Dermis blood vessel endothelial cell (primary cell): ENCODE measurements at places on chromosomes 4 and X. TPM values are rescaled to one million over a fixed set of nuclear protein-coding genes. Genes with fewer than 3 reads are reported as not detected.

DNA sequence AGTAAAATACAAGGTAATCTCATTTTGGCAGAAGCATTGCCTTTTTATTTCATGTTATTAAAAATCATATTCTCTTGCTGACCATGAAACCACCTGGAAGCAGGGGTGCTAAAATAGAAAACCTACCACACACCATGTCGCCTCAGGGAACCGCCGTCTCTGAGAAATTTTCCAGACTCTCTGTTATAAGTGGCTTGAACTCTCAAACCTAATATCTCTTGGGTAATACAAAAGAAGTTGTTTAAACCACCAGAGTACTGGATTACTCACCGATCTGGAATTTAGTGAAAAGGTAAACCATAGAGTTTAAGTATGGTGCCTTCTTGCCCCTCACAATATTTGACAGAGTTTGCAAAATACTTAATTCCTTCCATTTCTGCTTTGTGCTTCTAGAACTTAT lies 27.7 kb downstream of the ENPP6 start:
- no peak for DNase-seq

GRCh38 chr4:8851321-8852117 lies 20.1 kb downstream of the HMX1 start:
- DNase-seq, result no peak

DNA sequence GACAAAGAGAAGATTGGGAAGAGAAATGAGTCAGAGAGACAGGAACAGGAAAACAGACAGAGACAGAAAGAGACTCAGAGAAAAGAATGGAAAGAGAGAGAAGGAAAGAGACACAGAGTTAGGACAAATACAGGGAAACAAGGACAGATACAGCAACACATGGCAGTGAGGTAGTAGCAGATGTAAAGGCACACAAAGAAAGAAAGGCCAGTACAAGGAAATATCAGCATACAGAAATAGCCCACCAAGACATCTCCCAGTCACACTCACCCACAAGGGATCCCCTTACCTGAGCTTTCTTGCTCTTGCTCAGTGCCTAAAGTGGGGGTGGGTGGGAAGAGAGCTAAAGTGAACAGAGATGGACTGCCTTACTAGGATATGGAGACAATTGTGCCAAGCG lies 4.2 kb downstream of the GRIPAP1 start:
- no peak for DNase-seq

GRCh38 chr4:6230827-6231662 lies 30.7 kb upstream of the JAKMIP1 start:
- DNase-seq, result no peak

DNA sequence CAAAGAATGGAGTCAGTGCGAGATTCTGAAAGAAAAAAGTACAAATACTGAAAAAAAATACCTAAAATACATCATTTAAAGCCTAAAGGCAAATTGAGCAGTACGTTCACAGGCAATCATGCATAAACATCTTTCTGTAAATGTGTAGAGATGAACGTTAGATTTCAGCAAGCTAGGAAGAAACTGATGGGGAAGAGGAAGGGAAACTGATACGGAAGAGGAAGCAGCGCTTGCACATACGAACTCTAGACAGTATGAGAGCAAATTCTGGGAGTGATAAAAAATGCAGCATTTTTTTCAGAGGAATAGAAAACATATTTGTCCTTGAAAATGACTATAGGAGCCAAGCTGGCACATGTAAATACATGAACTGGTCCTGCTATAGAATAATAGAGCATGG lies 9.4 kb downstream of the ANKRD50 start:
- no peak for DNase-seq

DNA sequence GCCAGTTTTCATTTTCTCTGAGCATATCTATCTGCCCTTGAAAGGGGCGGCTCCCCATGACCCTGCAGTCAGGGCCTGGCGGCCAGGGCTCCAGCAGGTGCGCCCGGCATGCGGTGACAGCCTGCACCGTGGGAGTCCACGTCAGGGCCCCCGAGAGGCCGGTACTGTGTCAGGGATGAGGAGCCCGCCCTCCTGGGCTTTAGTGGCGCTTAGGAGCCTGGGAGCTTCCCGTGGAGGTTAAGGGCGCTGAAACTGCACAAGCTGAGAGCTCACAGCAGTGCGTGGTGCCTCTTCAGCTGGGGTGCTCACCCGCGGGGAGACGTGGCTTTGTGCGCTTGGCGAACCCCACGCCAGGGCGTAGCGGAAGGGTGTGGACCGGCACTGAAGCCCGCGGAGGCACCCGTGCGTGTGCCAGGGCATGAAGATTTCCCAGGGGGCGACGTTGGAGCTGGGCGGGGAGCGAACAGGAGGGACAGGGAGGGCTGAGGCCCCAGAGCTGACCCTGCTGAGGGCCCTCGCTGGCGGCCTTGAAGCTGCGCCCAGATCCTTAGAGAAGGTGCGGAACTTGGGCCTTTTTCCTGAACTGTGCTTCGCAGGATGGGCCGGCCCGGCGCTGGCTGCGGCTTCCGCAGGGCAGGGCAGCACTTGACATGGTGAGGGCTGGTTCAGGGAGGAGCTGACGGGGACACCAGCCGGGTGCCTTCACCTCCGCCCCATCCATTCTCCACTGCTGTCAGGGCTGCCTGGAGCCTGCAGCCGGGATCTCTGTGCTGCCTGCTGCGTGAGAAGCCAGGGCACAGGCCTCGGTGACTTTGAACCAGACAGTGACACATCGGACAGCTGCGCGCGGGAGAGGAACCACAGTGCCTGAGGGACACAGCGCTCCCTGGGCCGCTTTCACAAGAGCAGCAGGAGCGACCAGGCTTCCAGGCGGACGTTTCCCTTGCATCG lies 32.9 kb downstream of the HTT-AS start:
- DNase-seq, result peak; percentile 55

DNA sequence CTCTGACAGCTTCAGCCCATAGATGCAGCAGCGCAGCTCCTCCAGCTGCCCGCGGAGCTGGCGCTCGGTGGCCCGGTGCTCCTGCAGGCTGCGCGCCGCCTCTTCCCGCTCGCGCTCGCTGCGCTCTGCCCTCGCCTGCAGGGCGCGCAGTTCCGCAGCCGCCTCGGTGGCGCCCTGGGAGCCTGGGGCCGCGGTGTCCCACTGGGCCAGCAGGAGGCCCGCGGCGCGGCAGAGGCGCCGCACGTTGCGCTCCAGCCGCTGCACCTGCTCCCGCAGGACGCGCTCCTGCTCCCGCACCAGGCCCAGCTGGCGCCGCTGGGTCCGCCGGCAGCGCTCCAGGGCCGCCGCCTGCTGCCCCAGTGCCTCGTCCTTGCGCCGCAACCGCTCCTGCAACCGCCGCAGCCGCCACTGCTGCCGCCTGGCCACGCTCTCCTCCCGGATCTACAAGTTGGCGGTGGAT lies 10.1 kb downstream of the C4orf50 start:
- peak; percentile 7 for DNase-seq

GRCh38 chr4:165208221-165208652 lies 876 bp downstream of the KLHL2 start:
- no peak for DNase-seq

GRCh38 chr4:57211131-57211530 lies 100.9 kb upstream of the IGFBP7 start:
- DNase-seq, result no peak

DNA sequence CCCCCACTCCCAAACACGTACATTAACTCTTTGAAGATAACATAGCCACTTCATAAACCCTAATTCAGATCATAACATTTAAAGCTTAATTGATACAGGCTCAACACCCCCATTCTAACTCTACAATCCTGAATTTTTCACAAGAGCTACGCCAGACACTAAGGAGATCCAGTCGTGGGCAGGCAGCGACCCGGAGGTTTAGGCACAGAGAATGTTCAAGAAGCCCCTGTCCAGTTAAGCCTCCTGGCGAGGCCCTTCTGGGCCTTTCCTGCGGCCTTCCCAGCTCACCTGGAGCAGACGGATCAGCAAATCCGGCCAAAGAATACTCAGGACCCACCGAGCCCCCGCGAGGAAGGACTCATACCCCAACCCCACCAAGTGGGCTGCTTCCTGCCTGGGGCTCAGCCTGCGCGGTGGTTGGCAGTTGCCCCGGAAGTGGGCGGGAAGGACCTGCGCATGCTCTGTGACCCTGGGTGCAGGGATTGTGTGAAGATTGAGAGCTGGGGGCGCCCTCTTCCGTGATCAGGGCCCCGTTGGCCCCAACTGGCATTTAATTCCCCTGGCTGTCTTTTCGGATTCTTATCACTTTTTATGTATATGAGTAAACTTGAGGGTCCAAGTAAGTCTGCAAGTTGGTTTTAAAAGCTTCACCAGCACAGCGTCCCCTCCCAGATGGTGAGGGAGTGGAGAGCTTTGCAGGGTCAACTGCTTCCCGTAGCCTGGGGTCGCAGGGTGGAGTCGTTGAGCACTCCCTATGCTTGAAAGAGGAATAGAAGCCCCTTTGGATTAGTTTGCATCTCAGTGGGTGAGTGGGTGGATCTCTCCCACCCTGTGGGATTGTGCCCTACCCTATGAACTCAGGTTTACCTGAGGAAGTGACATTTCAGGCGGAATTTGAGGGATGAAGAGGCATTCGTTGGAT lies at the start of gene TRIM61:
Gene TRIM61, minus strand, starts transcription at position 415 of the 922 bp plus-strand sequence. CDS start 7,655 bp downstream, outside the sequence.
- no peak for DNase-seq

DNA sequence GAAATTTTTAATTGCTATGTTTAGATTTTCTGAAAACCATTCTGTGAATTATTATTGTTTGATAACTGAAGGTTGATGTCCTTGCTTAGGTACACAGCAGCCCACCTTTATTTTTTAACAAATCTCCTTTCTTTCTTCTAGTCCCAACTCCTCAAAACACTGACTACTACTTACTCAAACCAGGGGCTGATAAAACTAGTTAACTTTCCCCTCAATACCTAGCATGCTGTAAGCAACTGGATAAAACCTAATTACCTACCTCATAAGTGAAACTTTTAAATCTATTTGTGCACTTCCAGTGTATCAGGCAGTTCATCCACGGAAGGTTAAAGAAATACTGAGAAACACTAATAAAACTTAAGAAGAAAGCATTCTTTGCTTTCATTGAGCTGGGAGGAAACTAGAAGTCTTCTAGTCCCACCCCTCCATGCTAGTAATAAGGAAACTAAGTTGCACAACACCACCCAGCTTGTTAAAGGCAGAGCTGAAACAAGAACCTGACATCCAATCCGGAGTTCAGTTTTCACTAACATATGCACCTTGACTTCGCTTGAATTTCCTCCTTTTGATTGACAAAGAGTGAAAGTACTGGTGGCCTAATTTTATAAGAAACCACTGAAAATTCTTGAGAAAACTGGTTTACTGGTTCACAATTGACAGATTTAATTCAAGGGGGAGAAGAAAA lies 180.2 kb upstream of the TET2 start:
- no peak for DNase-seq

DNA sequence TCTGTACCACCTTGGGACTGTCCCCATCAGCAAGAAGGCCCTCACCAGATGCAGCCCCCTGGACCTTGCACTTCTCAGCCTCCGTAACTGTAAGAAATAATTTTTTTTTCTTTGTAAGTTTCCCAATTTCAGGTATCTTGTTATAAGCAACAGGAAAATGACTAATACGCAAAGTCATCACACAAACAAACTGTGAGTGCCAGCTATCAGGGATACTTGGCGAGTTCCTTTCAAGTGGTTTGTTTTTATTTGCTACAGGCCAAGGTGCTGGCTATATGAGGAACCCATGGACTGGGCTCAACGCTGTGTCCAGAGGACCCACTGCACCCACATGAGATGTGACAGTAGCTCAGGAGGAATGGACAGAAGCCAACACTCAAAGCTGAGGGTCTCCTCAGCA lies 11.5 kb upstream of the GPM6B start:
- no peak for DNase-seq

- DNase-seq, result no peak
Observed at GRCh38 chr4:20264688-20265087, 13.0 kb downstream of the SLIT2 start.

- DNase-seq, result peak; percentile 31
Observed at GRCh38 chr4:124945422-124945821, 232.9 kb upstream of the ANKRD50 start.

DNA sequence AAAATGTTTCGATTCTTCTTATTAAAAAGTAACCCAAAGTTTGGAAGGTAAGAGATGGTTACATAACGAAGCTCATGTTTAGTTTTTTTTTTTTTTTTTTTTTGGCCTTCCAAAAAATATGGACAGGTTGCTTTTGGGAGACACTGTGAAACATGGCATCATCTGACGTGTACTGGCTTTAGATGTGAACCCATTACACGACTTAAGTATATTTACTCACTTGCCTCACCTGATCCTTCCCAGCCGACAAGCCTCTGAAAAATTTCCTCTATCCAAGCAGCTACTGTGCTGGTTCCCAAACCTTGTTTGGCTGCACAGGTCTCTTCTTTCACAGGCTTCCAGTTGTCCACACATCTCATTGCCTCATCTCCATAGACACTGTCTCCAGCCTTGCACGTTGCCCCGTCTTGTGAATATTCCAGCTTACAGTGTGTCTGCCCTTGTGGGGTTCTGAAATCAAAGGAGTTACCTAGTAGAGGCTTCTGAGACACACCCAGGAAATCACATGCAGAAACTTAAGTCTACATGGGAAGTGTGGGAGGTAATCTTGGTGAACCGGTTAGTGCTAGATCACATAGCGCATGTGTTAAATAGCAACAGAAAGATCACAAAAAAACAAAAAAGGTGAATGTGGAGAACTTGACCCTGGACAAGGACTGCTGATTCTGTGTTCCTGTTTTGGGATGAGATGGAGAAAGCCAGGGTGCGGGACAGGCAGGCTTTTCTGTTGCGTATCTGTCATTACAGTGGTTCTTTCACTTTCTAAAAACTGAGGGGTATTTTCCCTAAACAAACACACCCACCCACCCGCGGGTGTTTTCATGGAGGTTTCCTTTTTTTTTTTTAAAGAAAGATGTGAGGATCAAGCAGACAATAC lies 328.6 kb downstream of the ARHGAP10 start:
- DNase-seq, result no peak

DNA sequence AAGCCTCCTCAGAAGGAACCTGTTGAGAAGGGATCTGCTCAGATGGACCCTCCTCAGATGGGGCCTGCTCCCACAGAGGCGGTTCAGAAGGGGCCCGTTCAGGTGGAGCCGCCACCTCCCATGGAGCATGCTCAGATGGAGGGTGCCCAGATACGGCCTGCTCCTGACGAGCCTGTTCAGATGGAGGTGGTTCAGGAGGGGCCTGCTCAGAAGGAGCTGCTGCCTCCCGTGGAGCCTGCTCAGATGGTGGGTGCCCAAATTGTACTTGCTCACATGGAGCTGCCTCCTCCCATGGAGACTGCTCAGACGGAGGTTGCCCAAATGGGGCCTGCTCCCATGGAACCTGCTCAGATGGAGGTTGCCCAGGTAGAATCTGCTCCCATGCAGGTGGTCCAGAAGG lies 22.9 kb downstream of the REST start:
- no peak for DNase-seq

- DNase-seq, result no peak
Observed at GRCh38 chr4:7151668-7152227, 40.6 kb upstream of the SORCS2 start.

NKX6-1 gene
- not detected in 2 replicates for total RNA-seq

ARHGAP6 gene
- total RNA-seq, result 0.17 and 0.19 TPM in 2 replicates

HTN3 gene
- total RNA-seq, result not detected in 2 replicates

PABPC1L2A gene
- not detected in 2 replicates for total RNA-seq

TRPC3 gene
- not detected in 2 replicates for total RNA-seq

TTC29 gene
- total RNA-seq, result not detected in 2 replicates

NXF2 gene
- total RNA-seq, result not detected in 2 replicates

UGT2B17 gene
- not detected in 2 replicates for total RNA-seq

DNAJB14 gene
- total RNA-seq, result 59.3 and 79.0 TPM in 2 replicates
